ENCODE measurements at places on chromosomes 3 and 15.

- no peak for DNase-seq
Measured at GRCh38 chr15:25469377-25469776, 30.6 kb upstream of the UBE3A start.

- DNase-seq, result no peak
Measured at GRCh38 chr3:124351430-124352148, 359.7 kb upstream of the ROPN1 start.

GRCh38 chr15:28888302-28888894 lies 2.6 kb downstream of the APBA2 start:
- no peak for DNase-seq

- no peak for DNase-seq
Measured at GRCh38 chr3:190618330-190619030, 104.6 kb downstream of the IL1RAP start.

DNA sequence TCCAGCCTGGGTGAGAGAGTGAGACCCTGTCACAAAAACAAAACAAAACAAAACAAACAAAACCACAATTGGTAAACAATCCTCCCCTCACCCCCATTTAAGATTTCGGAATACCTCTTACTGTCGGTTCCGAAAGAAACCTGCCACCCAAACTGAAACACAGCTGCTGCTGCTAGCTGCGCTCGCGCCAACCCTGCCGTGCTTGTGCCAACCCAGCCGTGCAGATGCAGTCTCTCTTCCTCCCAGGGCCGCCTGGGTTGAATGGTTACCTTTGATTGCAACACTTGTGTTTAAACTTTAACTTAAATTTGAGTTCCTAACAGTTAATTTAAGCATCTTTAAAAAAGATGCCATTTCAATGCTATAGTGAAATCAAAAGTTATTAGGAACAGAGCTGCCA lies 28.5 kb upstream of the SPTBN5 start:
- no peak for DNase-seq

GRCh38 chr15:29822684-29823459 lies 604 bp upstream of the TJP1 start:
- DNase-seq, result no peak

Measured in activated naive CD4-positive, alpha-beta T cell treated with anti-CD3 and anti-CD28 coated beads, Interleukin-2, amount 50 U/mL, for 16 hours (primary cell).